ENCODE measurements at places on chromosomes 11 and 22.

- no peak for DNase-seq
Observed at GRCh38 chr11:19912958-19913892, 200.6 kb downstream of the NAV2 start.

GRCh38 chr22:42719656-42720262 lies 911 bp downstream of the A4GALT start:
- no peak for DNase-seq

GRCh38 chr11:63643205-63643604 lies 28.0 kb downstream of the ATL3 start:
- DNase-seq: no peak

DNA sequence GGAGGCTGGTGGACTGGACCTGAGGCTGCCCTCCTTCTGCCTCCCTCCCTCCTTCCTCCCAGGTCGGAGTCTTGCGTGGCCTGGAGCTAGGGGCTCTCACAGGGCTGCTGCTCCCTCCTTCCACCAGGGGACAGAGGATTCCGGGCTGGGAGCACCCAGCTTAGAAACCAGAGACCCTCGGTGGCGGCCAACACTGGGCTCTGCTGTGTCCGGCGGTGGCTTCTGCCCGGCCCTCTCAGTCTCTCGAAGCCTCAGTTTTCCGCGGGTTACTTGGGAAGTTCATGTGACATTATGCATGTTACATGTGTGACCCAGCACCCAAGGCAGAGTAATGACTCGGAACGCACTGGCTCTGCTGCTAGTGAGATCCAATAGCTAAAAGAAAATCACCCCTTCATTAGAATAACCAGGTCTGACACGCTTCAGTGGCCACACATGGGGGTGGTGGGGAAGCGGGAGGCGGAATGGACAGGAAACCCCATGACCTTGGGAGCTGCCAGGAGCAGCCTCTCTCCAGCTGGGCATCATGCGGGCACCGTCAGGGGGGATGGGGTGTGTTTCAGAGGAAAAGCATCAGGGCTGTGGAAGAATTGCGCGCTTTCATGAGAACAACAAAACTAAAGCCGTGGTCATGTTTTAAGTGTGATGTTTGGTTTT lies 5.9 kb upstream of the MRGPRG start:
- DNase-seq: no peak

DNA sequence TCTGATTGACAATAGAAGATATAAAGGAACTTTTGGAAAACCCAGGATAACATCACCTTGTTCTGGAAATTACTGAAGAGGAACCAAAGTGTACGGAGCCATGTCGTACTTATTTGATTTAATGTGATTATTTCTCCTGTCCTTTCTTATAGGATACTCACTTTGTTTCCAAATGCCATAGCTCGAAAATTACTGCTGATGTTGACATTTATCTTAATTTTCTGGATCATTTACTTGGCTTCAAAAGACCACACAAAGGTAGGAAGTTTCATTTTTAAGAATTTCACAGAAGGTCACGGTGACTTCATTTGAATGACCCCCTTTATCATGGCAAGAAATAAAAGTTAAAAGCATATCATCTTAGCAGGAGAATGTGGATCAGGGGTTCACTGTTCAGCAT lies 1.2 kb downstream of the NXPE2 start:
- DNase-seq: no peak

GRCh38 chr11:57318178-57318577 lies 6.6 kb downstream of the TNKS1BP1 start:
- DNase-seq: no peak

- DNase-seq: peak; percentile 86
Observed at GRCh38 chr11:112292785-112293407, 32.2 kb upstream of the PLET1 start.

- peak; percentile 36 for DNase-seq
Observed at GRCh38 chr22:42581762-42582716, 28.3 kb downstream of the SERHL2 start.

DNA sequence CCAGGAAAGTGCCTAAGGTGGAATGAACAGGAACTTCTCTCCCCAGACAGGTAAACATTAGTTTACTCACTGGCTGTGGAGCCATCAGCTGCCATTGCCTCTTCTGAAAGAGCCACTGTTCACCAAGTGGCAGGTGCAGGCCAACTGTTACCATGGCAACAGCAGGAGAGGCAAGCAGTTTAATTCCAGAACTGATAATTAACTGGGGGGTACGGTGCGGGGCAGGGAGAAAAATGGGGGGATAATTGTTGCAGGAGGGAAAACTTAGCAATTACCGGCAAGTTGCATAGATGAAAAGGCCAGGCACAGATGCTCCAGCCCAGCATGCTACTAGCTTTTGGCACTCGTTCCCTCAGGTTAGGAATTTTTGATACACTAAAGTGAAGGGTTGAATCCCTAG lies 85.1 kb downstream of the TRIM44 start:
- DNase-seq: no peak

GRCh38 chr11:97345032-97345431 lies 955.2 kb downstream of the JRKL start:
- DNase-seq: no peak

GRCh38 chr11:94106716-94107115 lies 21.9 kb upstream of the PANX1 start:
- no peak for DNase-seq

DNA sequence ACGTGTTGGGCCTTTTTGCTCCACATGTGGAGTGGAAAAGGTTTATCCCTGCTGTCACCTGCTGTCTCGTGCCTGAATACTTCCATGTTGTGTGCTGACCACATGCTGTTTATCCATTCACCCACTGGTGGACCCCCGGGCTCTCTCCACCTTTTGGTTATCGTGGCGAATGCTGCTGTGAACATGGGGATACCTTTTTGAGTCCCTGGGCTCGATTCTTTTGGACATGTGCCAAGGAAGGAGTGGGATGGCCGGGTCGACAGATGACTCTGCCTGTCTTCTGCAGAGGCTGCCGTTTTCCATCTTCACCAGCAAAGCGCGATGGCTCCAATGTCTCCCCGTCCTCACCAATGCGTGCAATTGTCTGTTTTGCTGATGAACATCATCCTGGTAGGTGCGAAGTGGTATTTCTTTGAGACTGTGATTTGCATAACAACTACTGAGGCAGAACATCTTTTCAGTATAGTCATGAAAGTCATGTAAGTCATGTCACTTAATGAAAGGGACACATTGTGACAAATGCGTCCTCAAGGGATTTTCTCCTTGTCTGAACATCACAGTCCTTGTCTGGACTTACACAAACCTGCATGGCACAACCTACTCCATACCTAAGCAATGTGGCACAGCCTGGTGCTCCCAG lies 758.7 kb downstream of the BRD1 start:
- DNase-seq: no peak

DNA sequence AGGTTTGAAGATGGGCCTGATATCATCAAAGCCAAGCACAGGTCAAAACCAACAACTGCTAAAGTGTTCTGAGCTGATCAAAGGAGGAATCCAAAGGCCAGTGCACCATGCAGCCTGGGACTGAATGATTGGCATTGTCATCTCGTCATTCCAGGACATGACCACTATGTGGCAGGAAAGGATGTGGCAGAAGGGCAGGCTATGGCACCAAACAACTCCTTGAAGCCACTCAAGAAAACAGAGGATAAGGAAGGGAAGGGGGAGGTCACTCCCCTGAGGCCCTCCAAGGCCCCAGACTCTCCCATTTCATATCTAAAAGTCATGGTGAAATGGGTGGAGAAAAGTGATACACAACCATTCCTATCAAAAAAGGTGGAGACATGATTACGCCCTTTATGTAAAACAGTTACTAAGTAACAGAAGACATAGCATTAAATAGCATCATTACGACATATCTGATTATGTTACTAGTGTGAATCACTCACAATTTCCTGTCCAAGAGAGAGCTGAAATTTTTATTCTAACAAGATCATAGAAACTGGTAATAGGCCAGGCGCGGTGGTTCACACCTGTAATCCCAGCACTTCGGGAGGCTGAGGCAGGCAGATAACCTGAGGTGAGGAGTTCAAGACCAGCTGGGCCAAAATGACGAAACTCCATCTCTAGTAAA lies 49.3 kb downstream of the AHNAK start:
- DNase-seq: peak; percentile 42

GRCh38 chr22:28375761-28376534 lies 303.7 kb downstream of the TTC28 start:
- DNase-seq: no peak

GRCh38 chr11:75475767-75476650 lies 43.0 kb upstream of the KLHL35 start:
- no peak for DNase-seq

- DNase-seq: peak; percentile 85
Observed at GRCh38 chr11:77047007-77047927, 13.1 kb downstream of the B3GNT6 start.

DNA sequence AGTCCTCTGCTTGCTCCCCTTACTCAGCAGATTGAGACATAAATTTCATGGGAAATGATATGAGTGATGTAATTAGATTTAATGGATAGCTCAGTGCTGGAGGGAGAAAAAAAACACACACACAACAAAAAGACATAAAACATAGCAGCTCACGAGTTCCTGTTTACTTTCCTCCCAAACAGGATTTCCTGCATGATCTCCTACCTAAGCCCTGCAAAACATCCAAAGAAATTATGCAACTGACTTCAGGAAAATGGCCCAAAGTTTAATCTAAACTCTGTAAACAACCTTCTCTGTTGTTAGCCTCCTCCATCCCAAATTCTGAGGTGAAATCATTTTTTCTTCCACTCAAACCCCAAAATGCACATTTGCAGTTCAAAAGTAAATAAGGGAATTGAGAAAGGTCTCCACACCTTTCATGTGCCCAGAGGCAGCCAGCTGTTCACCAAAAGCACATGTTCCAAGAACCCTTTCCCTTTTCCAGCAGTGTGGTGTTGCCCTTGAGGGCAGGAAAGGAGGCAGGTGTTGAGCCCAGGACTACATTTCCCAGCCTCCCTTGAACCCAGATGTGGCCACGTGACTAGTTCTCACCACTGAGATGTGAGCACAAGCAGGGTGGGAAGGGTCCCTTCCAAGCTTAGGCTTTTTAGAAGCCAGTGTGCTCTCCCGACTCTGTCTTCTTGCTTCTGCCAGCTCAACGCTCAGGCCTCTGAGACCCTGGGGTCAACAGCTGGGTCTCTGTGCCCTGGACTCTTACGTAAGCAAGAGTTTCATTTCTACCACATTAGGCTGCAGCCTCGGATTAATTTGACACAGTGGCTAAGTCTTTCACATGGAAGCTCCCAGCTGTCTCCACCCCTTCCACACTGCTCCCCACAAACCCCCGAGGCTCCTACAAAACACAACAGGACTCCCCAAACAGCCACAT lies 301.2 kb downstream of the CTTN start:
- DNase-seq: no peak

GRCh38 chr22:42069801-42070516 lies 653 bp downstream of the NAGA start:
- no peak for DNase-seq

DNA sequence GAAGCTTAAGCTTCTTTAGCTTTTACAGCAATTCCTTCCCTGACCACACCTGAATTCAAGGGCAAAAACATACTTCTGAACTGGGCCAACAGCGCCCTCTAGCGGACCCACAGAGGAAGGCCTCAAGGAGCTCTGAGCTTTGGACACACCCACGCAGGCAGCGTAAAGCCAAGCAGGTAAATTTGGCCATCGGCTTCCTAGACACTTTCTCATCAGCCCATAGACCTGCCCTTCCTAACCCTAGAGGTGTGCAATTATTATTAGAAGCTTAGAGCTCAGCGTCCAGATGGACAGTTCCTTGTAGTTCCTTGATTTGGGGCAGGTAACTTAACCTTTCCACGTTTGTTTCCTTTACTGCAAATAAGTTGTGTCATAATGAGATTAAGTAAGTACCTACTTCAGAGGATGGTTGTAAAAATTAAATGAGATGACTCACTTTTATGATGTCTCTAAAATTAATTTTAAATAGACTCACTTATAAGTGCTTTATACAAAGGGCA lies 25.7 kb upstream of the HMGXB4 start:
- DNase-seq: peak; percentile 26

GRCh38 chr11:64711138-64711955 lies 11.7 kb downstream of the NRXN2 start:
- no peak for DNase-seq

- peak; percentile 52 for DNase-seq
Observed at GRCh38 chr11:82978422-82979099, 77.0 kb downstream of the DDIAS start.

- DNase-seq: peak; percentile 83
Observed at GRCh38 chr22:19174106-19175025, 4.2 kb downstream of the SLC25A1 start.

DNA sequence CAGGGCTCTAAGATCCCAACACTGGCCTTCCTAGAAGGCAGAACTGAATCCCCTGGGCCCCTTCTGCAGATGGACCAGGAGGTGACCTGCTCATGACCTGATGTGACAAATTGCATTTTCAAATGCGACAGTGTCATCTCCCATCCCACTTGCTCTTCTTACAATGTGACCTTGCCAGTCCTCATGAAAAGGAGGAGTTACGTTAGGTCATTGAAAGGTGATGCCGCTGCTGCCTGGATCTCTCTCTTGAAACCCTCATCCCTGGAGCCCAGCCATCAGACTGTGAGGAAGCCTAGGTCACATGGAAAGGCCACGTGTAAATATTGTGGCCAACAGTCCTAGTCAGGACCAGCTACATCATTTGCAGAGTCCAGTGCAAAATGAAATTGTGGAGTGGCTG lies 5.7 kb upstream of the C1QTNF4 start:
- DNase-seq: no peak

DNA sequence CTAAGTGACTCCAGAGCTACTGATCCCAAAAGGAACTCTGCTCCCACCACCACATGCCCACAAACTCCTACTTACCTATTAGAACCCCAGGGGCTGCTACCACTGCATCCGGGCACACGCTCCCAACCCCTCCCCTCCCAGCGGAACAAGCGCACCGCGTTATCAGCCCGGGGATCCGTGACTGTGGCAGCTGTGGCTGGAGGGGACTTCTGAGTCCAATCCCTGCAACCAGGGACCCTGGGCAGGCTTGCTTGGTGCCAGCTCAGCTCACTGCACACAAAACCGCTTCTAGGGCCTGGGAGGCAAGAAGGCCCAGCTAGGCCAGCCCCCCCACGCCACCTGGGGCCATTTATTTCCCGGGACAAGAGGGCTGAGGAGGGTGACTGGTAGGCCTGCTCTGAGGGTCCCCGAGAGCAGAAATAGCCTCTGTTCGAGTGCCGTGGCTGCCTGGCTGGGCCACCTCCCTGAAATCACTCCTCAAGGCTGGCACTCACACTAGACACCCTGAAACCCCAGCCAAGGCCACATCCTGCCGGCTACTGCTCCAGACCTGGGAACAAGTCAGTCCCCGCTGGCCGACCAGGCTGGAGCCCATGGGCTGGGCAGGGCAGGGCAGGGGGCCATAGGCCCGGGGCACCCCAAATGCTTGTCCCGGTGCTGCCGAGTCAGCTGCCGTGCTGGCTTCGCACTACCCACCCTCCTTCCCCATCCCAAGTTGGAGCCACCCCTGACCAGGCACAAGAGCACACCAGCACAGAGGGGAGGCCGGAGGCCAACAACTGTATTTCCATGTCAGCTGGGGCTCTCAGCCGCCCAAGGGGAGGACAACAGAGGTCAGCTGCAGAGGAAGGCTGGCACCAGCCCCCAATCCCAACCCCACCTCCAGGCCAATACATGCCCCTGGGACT lies 1.9 kb upstream of the IFITM10 start:
- DNase-seq: no peak

- DNase-seq: no peak
Observed at GRCh38 chr11:70082829-70083228, 4.7 kb downstream of the ANO1 start.
